Activated T-helper 17 cell treated with anti-CD3 and anti-CD28 coated beads, Interleukin-2, amount 50 U/mL, for 72 hours (primary cell): ENCODE measurements at places on chromosomes 5 and 9.

DNA sequence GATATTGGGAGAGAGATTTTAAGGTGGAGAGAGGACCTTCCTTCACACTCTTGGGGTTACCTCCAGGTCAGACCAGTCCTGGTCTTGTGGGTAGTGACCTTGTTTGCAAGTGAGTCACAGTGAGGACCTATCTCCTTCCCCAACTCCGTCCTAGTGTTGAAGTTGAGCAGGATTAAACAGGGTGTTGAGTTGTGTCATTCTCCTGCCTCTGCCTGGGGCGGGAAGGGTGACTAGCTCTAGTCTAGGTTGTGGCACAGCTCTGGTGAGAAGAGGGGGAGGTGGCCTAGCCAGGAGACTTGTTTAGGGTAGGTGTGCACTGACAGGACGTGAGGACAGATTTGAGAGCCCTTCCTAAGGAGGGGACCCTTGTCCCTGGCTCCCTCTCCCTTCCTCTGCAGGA is 119.6 kb upstream of the PITX1 start:
- no peak for ATAC-seq
- peaks cover 17% of the 10 kb centered on the region for H3K27me3 ChIP-seq
- no peak overlapping the region for H3K4me3 ChIP-seq
- no peaks in the 10 kb centered on the region for H3K4me1 ChIP-seq
- H3K27ac ChIP-seq = no peak overlapping the region

DNA sequence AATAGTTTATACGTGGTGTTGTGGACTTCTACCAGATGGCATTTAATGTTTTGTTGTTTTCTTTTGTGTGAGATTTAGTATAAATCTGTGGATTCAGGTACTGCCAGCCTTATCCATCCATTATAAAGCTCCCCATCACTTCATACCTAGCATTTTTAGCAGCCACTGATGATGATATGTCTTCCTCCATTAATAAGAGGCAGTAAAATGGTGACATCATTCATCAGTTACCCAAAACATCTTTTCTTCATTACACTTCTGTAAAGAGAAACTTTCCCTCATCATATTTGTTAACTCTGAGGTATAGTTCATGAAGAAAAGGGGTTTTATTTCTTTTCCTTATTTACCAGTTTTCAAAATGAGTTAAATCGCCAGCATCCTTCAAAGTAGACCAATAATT is 19.4 kb downstream of the CHD1 start:
- peaks cover 46% of the 10 kb centered on the region for H3K4me1 ChIP-seq
- peaks cover 77% of the 10 kb centered on the region for H3K36me3 ChIP-seq
- no peaks in the 10 kb centered on the region for H3K27me3 ChIP-seq
- peak overlapping the region; percentile 34 for H3K4me3 ChIP-seq
- no peak for ATAC-seq
- peak overlapping the region; percentile 67 for H3K27ac ChIP-seq

DNA sequence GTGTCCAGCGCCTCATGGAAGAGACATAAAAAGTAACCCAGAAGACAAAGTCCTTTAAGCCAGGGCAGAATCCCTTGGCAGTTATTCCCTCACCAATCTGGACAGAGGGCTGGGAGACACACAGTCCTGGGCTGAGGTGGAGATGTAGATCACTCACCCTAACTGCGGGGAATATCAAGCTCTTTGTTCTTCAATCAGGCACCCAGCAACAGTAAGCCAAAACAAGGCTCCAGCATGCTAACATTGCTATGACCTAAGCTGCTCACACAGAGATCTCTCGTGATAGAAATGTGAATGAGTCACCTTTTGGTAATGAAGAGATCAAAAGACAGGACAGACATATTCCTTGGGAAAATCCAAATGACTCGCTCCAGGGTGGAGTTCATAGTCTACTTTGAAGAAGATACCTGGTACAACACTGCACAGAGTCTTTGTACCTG is 101.3 kb downstream of the FBN2 start:
- ATAC-seq = no peak
- no peaks in the 10 kb centered on the region for H3K27me3 ChIP-seq

GRCh38 chr5:115735108-115735998 is 81.1 kb downstream of the CDO1 start:
- H3K27me3 ChIP-seq = peaks cover 38% of the 10 kb centered on the region
- ATAC-seq = no peak
- H3K27ac ChIP-seq = no peak overlapping the region
- no peaks in the 10 kb centered on the region for H3K4me1 ChIP-seq

- no peaks in the 10 kb centered on the region for H3K4me1 ChIP-seq
- H3K4me3 ChIP-seq = no peak overlapping the region
- H3K36me3 ChIP-seq = no peaks in the 10 kb centered on the region
- H3K27ac ChIP-seq = no peak overlapping the region
Observed at GRCh38 chr5:7078101-7078500, 317.8 kb upstream of the ADCY2 start.

DNA sequence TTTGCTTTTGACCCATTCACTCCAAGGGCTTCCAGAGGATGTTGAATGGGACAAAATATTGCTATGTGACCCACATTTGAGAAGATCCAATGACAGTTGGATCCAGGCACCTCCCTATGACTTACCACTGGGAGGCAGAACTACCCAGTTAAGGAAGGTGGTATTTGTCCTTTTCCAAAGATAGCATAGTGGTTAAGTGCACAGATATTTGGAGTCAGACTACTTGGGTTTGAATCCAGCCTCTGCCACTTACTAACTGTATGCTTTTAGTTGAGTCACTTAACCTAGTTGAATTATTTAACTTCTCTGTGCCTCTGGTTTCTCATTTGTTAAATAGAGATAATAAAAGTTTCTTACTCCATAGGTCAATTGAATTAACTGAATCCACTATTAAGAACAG is 74.5 kb upstream of the PALM2AKAP2 start:
- H3K36me3 ChIP-seq = no peaks in the 10 kb centered on the region
- no peaks in the 10 kb centered on the region for H3K4me1 ChIP-seq
- no peak overlapping the region for H3K27ac ChIP-seq

- no peak overlapping the region for H3K27ac ChIP-seq
- H3K27me3 ChIP-seq = peaks cover 3% of the 10 kb centered on the region
- H3K36me3 ChIP-seq = no peaks in the 10 kb centered on the region
- no peak overlapping the region for H3K4me3 ChIP-seq
- ATAC-seq = no peak
Observed at GRCh38 chr9:21520501-21521228, 38.6 kb upstream of the IFNE start.

GRCh38 chr5:41009232-41009631 is 61.9 kb downstream of the MROH2B start:
- no peaks in the 10 kb centered on the region for H3K4me1 ChIP-seq
- ATAC-seq = no peak
- H3K4me3 ChIP-seq = no peak overlapping the region
- no peaks in the 10 kb centered on the region for H3K36me3 ChIP-seq
- no peak overlapping the region for H3K27ac ChIP-seq

GRCh38 chr5:106202035-106202434 is 1468.7 kb downstream of the EFNA5 start:
- no peak overlapping the region for H3K27ac ChIP-seq
- H3K36me3 ChIP-seq = no peaks in the 10 kb centered on the region
- ATAC-seq = no peak
- no peaks in the 10 kb centered on the region for H3K4me1 ChIP-seq
